Amygdala (tissue), 56 donors: ENCODE measurements at places on chromosomes 2 and 18.

DNA sequence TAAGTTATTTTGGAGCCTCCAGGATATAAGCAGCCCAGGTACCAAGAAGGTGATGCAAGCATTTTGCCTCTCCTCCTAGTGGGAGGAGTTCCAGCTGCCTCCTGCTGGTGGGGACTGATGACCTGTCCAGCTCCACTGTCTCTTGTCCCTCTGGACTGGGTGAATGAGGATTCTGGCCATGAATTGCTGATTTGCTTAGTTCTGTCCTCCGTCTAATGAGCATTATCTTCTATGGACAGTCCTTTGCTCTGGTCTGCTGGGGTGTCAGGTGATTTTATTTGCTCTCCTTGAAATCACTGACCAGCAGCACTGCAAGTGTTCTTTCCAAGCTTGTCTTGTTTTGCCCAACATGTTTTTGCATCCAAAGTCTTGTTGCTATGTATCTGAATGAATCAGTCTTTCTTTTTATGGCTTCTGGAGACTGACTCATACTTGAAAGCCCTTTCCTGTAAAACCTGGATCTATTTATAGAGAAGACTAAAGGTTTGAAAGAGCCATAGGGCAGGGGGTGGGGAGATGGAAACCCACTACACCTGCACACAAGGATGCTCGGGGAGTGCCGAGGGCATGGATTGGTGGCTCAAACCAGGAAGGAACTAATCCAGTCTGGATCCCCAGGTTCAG lies 40.5 kb upstream of the EFHD1 start:
- no peak for DNase-seq

DNA sequence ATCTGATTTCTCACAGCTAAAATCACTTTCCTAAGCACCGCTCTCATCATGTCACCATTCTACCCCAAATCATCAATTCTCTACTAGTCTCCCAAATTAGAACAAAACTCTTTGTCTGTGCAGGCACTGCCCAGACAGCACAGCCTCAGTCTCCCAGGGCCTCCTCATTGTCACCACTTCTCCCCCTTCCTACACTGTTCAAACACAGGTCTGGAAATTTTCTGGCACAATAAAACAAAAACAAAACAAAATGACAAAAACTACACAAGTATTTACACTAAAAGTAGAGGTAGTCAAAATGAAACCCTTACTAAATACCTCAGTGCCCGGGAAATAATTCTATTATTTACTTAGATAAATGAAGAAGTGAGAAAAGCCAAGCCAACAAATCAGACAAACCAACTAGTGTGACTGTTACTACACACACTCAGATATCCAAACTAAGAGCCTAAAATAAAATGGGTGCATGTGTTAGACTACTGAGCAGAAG lies 156.2 kb upstream of the DNMT3A start:
- no peak for DNase-seq

- DNase-seq, result no peak
Observed at GRCh38 chr2:190060626-190061025, 1.9 kb downstream of the MSTN start.

- DNase-seq, result no peak
Observed at GRCh38 chr2:158097481-158097880, 4.2 kb upstream of the UPP2 start.

- no peak for DNase-seq
Observed at GRCh38 chr2:202848813-202849212, 22.8 kb downstream of the ICA1L start.

DNA sequence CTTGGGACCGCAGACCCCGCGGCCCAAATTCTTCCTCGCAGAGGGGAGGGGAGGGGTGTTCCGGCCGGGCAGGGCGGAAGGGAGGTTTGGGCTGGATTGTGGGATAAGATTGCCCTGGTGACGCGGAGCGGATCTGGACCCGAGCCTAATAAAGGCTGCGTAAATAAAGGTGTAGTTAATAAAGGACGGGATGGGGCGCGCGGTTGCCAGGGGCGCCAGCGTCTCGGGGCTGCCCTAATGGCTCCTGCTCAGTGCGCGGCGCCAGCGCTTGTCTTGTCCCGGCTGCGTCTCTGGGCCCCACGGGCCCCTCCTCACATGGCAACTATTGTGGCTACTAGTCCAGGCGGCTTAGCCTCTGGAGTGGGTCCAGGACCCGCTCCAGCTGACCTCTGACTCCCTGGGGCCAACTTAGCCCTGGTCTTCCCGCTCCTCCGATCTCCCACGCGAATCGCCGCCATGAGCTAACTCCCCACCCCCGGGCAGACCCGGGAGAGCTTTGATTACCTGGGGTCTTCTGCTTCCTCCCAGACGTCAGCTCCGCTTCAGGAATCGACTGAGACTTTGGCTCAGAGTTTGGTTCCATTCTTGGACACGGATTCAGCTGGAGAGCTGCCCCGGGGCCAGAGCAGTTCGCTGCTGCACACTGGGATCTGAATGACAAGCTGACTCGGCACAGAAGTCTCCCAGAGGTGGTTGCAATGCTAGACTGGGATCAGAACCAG lies 36.5 kb downstream of the SLC25A52 start:
- DNase-seq, result no peak

DNA sequence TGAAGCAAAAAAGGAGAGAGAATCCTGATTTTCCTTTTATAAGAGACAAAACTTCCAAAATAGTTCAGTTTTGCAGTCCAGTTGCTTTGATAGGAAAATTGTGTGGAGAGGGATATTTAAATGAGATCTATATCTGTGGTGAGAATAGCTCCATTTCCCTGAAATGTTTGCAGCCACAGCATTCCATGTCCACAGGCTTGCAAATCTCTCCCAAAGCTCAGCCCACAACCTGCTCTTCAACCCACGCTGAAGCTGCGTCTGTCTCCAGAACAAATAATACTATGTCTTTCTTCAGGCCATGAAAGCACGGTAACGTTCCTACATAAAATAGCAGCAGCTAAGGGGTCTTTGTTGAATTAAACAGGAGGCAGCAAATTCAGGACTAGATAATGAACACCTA lies 31.8 kb downstream of the TMEM17 start:
- DNase-seq, result no peak

DNA sequence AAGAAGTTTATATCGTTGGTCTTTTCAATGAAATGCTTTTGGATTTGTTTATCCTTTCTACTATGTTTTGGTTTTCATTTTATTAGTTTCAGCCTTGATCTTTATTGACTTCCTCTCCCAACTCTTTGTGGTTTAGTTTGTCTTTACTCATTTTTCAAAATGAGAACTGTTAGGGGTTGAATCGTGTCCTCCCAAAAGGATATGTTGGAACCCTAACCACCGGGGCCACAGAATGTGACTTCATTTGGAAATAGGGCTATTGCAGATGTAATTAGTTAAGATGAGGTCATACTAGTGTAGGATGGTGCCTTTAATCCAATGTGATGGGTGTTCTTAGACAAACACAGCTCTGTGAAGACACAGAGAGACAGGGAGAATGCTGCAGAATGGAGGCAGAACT lies 60.4 kb upstream of the IL1R2 start:
- no peak for DNase-seq

- DNase-seq, result peak; percentile 69
Observed at GRCh38 chr18:76620321-76621170, 125.5 kb upstream of the ZNF516 start.

GRCh38 chr2:218009231-218009630 lies 6.4 kb upstream of the TNS1 start:
- no peak for DNase-seq

DNA sequence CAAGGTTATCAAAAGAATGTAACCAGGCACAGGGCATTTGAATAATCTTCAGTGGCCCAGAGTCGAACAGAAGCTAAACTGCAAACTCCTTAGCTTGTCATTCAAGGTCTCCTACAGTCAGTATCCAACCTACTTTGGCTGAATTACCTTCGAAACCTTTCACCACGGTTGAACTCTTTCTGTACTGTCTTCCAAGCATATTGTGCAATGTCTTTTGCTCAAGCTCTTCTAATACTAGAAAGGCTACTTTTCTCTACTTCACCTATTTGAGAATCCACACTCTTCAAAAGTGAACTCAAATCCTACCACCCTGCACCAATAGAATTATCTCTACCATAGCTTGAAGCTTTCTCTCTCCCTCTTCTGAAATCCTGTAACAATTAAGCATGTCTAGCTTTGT lies 142.9 kb downstream of the NR4A2 start:
- no peak for DNase-seq

DNA sequence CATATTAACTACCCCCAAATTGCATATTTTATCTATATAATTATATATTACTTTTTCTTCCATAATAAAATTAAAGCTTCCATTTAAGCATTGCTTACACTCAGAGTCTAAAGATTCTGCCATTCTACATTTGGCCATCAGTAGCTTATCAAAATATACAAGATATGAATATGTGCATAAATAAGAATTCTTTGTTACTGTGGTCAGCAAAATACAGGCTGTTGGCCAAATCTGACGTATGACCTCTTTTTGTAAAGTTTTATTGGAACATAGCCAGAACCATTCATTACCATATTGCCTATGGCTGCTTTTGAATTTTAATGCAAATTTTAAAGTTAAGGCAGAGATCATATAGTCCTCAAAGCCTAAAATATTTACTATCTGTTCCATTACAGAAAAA lies 643.9 kb upstream of the VRK2 start:
- no peak for DNase-seq

DNA sequence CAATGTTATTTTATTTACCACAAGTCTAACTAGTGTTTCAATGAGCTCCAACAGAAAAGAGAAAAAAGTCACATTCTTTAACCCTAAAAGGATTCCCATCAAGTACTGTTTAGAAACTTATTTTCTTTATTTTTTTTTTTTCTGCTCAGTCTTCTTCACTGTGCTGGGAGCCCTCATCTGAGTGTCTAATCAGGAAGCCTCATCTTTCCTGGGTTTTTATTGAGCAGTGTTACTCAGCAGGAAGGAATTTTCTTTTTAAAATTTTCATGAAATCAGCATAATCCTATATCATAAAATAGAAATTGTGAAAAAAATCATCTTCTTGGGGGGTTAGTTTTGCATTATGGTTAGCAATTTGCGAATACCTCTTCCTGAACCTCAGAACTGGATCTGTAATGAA lies 453.8 kb downstream of the CDH2 start:
- DNase-seq, result no peak

DNA sequence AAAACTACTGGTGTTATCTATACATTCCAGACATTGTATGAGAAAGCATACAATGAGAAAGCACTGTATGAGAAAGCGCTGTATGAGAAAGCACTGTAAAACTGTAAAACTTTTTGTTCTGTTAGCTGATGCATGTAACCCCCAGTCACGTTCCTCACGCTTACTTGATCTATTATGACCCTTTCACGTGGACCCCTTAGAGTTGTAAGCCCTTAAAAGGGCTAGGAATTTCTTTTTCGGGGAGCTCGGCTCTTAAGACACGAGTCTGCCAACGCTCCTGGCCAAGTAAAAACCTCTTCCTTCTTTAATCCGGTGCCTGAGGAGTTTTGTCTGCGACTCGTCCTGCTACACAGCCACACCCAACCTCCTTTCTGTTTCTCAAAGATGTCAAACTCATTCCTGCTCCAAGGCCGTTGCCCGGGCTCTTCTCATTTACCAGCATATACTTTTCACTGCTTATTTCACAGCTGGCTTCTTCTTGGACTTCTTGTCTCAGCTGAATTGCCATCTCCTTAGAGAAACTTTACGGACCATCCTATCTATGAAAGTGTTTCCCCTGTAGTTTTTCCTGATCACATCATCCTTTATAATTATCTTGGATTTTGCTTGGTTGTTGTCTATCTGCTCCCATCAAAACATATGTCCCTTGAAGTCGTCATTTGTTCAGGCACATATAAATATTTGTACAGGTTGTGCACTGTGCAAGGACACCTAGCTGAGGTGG lies 29.8 kb upstream of the YES1 start:
- no peak for DNase-seq
